ENCODE measurements at places on chromosomes 1 and 21.

DNA sequence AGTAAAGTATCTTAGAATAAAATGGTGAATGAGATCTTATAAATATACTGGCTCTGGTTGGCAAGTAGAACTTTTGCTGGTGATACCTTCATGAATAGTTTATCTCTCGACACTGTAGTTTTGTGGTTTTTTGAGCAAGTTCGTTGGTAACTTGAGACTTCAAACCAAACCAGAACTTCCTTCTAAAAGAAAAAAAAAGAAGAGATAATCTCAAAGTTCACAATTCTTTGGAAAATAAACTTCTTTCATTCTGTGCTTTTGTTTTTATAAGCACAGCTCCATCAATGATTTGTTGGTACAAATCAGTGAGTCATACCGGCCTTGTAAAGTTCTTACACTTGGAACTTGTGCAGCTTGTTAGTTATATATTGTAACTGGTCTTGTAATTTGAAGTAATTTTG lies 2.3 kb downstream of the HIPK1 start:
- DNase-seq = no peak

DNA sequence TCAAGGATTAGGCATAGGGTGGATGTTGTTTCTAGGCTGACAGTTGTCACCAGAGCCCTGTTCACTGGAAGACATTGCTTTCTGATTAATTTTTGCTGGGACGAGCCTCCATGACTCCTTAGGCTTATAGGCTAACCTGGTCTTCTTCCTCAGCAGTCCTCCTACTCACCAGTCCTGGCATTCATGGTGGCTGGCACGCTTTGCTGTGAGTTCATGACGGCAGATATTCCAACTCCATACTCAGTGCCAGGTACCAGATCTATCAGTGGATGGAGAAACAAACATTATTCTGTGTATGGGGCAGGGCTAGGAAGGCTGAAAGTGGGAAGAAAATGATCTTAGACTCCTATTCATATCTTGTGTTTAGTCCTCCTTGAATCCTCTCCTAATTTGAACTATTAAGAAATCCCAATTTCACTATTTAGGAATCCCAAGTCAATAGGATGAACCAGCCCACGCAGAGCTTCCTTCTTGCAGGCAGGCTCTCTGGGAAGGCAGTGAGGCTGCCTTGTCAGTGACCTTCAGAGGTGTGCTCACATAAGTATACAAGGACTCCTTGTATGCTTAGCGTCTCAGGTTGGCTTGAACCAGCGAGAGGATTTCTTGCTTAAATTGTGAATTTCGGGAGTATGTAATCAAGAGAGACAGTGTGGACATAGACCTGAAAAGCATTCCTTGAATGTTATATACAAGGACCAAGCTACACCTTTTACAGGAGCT lies 174.6 kb upstream of the KIAA0040 start:
- DNase-seq = no peak

DNA sequence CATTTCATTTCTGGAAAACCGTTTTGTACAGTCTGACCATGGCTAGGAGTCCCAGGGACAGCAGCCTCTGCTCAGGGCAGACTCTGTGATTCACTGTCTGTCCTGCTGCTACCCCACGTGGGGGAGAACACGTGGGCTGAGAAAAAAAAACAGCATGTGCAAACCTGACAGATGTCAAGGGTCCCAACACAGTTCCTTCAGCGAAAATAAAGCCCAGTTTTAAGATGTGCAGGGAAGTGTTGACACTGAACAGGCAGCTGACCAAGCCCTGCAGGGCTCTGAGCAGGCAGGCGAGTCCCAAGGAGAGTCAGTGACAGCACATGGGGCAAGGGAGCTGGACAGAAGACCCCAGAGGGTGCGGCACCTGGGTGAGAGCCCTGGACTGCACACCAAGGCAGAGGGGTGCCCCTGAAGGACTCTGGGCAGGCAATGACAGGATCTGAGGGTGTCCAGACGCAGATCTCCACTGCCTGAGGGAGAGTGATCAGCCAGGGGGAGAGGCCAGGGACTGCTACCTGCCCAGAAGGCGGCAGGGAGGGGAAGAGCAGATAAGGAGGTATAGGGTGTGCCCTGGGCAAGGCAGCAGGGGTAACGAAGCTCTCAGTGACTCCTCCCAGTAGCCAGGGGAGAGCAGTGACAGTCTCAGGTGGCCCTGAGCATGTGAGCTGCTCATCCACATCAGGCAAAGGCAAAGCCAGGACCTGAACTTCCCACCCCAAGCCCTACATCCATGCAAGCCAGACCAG lies 5.1 kb upstream of the SPATC1L start:
- DNase-seq = peak; percentile 38

GRCh38 chr1:94799206-94799605 lies 21.0 kb upstream of the SLC44A3 start:
- DNase-seq = no peak

DNA sequence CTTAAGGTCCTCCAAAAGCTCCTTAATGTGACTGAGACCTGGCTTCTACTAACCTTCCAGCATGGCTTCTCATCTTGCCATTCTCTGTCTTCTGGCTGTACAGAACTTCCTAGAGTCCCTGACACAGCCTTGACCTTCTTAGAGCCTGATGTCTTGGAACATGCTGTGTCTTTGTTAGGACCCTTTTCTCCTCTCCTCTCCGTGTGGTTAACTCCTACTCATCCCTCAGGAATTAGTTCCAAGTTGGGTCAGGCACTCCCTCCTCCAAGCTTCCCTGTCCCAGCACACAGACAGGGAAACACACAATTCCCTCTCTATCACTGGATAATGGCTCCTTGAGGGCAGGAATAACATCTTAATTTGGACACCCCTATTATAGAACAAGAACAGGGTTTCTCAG lies 275.4 kb upstream of the USP24 start:
- DNase-seq = no peak

DNA sequence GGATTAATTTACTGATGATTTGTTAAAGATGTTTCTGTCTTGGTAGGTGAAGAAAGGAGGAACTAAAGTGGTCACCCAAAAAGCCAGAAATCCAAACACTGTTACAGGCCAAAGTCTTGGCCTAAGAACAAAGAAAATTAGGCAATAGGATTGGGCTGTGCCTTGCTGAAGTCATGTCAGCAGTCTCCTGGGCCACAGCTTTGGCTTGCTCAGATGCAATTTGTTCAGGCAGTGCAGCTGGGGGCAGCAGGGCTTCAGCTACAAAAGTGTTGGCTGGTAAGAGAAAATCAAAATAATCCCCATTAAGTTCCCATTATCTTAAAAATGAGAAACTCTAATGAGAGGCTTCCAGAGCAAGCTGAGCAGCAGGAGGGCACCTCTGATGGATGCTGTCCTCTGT lies 14.0 kb upstream of the RAP1A start:
- no peak for DNase-seq

GRCh38 chr1:32349211-32349708 lies 13.0 kb downstream of the FAM229A start:
- DNase-seq = no peak

DNA sequence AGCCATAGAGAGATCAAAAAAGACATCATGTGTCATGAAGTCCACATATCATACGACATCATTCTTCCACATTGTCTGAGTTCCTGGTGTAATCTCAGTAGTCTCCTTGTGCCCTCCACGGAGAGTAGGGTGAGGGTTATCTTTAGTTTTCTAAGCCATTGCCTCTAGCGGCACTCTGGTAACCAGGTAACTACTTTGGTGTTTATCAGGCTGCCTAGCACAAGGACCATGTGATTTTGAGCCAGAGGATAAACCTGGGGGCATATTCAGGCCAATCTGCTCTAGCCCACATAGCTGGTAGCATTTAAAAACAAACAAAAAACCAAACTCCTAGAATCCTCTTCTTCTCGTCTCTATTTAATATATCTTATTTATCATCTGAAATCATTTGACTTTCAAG lies 147.4 kb downstream of the GDAP2 start:
- no peak for DNase-seq

DNA sequence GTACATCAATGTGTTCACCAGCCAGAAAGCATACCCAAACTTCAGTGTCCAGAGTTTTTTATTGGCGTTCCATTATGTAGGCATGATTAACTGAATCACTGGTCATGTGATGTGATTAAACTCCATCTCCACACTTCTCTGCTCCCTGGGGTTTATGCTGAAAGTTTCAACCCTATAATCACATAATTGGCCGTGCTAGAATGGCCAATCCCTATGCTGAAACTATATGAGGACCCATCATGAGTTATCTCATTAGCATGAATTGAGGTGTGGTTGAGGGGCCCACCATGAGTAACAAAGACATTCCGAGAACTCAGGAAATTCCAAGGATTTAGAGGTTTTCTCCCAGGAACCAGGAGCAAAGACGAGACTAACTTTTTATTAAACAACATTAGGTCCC lies 31.8 kb upstream of the FBXO28 start:
- no peak for DNase-seq

- DNase-seq = no peak
Measured at GRCh38 chr1:76141929-76142328, 67.4 kb downstream of the ST6GALNAC3 start.

DNA sequence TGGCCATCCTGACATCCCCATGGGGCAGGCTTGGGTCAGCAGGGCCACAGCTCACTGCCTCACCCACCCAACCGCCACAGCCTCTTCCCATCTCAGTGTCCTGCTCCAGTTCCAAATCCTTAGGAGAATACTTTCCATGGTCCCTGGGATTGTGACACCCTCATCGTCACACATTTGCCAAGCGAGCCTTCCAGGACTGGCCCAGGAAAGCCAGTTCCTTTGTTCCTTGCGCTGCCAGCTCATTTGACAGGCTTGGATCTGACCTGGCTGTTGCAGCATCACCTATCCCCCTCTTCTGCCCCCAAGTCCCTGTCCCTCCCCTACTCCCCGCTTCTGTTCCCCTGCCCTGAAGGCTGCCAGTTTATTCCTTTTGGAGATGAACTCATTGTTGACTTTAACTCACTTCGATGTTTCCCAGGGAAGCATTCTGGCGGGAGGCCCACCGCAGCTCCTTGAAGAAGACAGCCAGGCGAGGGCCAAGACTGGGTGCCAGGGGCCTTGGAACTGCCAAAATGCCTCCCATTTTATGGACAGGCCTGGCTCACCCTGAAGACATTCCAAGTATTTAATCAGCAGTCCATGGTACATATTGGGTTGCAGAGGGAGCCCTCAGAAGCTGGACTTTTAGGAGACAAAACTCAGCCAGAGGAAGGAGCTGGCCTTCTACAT lies 10.2 kb upstream of the GNL2 start:
- DNase-seq = no peak

DNA sequence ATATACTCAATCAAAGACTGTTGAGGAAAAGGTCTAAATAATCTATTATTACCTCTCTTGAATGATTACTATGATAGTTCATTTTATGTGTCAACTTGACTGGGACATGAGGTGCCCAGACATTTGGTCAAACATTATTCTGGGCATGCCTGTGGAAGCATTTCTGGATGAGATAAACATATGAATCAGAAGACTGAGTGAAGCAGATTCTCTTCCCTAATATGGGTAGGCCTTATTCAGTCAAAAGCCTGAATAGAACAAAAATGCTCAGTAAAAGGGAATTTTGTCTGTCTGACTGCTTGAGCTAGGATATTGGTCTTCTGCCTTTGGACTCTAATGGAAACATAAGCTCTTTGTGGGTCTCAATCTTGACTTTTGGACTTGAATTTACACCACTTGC lies 73.3 kb upstream of the SOX13 start:
- no peak for DNase-seq

GRCh38 chr1:54284781-54285529 lies 85.0 kb downstream of the MRPL37 start:
- no peak for DNase-seq

Data from globus pallidus (tissue), 1 donor.